ENCODE measurements at places on chromosomes 5 and 9.

DNA sequence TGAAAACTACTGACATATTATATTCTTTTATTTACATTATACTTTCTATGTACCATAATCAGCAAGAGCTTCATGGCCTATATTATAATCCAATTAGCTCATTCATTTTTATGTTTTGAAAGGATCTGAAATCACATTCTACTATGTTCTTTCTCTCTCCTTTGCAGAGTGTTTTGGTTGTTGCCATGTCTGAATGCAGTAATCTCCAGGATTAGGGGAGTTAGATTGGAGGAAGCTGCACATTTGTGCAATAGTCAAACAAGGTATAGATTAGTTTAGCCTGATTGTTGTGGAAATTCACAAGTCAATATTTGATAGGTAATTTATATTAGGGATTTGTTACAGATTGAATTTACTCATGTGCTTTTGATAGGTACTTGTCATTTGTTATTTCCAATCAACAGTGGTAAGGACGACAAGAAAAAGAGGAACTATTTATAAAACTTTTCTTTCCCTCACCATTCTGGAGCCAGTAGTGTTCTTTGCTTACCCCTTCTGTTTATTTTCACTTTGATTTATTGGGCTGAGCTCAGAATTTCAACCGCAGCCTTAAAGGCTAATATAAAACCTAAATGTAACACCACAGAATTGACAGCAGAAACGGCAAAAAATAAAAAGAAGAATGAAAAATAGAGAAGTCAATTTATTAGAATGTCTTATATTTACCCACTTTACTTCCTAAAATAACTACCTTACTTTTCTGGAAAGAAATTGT, 597.0 kb downstream of the CHSY3 start:
- no peak for DNase-seq

DNA sequence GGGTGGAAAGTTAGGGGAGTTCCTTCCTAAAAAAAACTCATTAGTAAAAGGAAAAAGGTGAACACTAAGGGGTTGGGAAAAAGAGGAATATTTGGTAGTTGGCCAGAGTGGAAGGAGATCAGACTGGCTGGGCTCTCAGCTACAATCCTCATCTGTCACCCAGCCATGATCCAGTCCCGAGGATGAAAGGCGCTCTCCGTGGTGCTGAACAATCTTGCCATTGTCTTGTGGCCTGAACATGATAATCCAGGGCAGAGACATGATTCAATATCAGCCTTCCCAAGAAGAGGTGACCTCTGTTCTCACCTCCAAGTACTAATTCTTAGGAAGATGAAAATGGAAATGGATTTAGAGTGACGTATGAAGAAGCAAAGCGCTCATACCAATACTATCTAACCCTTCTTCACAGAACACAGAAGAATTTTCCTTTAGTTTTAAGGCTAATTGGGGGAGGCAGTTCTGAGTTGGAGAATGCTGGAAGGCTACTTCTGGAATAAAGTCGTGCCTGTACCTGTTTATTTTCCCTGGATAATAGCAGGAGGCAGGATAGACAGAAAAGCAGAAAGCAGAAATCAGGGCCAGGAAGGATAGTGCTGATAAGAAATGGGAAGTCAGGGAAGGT, 36.6 kb upstream of the MYORG start:
- peak; percentile 31 for DNase-seq

DNA sequence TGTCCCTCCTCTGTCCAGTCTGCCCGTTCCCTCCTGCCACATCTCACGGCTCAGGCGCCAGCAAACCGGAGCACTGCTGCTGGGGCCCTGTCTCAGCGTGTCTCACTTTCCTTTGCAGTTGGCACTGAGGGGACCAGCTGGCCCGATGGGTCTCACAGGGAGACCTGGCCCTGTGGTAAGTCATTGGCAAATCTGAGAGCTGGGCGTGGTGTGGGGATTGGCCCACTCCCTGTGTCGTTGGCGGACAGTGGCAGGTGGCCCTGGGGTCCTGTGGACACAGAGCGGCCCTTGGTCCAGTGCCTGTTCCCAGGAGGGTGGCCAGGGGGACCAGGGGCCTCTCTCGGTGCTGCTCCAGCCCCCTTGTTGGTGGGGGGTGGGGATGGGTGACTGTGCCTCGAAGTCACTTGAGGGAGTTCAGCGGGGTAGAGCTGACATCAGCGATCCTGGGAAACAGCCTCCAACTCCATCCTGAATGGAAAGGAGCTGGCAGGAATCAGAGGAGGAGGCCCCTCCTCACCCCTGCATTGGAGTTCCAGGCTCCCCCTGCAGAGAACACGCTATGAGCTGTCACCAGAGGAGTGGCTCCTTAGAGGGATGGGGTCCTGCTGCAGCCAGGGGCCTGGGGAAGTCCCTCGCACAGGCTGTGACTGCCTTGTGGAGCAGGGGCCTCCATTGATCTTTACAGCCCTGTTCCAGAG, 111.0 kb downstream of the COL5A1 start:
- no peak for DNase-seq

DNA sequence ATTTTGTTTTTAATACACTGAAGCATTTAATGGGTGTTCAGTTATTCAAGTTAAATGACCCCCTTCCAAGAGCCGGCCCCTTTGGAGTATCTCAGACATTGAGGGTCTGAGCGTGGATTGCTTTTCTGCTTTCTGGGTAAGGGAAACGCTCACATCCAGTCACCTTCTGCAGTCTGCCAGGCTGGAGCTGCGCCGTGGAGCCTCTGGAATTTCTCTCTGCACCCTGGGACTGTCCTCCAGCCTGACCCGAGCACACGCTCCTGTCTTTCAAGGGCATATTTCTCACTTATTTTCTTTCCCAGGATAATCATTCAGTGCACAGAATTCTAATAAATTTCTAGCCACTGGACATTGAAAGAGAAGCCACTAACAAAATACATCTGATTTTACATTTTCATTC, 13.4 kb downstream of the FAM240B start:
- DNase-seq: no peak

DNA sequence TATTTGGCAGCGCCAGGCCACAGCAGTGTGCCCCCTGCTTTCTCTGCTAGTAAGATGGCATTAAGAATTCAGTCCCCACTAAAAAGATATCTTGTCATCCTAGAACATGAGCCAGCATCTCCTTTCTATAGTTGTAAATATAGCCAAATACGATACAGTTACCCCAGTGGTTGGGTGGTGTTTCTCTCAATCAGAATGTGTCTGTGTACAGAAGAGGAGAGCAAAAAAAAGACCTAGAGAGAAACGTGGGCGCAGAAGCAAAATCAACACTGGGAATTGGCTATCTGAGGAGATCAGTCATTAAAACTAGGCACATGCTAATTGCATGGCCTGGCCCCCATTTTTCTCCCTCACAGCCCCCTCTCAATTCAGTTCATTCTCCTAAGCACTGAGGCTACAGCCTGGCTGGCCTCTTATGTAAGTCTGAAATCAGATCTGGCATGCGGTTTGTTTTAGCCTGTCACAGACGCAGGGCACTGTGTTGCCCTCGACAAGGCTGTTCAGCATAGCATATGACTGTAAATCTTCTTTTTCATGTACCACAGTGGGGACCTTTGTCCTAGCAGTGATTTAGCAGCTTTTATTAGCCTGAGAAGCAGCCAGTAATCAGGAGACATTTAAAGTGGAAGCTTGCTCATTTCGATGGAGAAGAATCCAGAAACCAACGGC, 57.8 kb downstream of the RORB start:
- DNase-seq: no peak

DNA sequence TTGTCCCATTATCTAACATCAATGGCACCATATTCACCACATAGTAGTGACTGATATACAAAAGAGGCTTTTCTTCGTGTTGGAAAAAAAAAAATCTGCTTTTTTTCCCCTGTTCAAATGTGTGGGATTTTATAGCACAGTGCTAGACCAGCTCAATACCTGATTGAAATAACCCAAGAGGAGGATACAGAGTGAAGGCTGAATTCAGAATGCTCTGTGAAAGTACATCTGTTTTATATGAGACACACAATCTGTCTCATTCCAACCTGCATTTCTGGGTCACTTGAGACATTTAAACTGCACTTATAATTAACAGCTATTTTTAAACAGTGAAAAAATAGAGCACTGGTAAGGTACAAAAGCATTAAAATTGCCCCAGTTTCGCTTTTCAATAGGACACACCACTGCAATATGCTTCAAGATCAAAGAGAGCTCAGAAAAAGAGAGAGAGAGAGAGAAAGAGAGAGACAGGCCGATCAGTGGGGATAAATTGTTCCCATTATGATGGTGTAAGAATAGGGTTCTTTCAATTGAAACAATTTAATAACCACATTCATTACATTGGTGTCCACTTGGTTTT, 179.3 kb downstream of the NR2F1-AS1 start:
- DNase-seq: no peak

- peak; percentile 67 for DNase-seq
These were observed at the start of gene SH3RF2 for GRCh38 chr5:145936401-145937131. SH3RF2 (plus strand) TSS chr5:145936578; CDS start chr5:145937929, 1,351 bp downstream.

- DNase-seq: no peak
These were observed 45.3 kb upstream of the TMC1 start for GRCh38 chr9:72476100-72476499.

DNA sequence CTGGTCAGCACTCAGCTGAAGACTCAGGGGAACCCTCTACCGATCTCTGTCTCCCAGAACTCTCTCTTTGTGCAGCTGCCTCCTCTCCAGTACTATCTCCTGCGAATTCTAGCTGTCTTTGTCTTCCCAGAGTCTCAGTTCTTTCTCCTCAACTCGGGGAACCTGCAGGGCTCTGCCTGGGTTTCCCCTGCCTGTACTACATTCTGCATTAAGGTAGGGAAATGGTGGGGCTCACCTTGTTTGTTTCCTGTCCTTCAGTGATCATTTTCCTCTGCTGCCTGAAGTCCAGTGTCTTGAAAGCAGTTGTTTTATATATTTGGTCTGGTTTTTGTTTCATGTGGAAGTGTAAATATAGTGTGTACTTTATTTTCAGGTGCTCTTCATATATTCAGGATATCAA, 43.1 kb upstream of the IGFBPL1 start:
- no peak for DNase-seq

- DNase-seq: no peak
These were observed 881.1 kb upstream of the DMAC1 start for GRCh38 chr9:8680658-8681057.

GRCh38 chr5:59661954-59662615, 231.4 kb downstream of the PDE4D start:
- DNase-seq: peak; percentile 57

DNA sequence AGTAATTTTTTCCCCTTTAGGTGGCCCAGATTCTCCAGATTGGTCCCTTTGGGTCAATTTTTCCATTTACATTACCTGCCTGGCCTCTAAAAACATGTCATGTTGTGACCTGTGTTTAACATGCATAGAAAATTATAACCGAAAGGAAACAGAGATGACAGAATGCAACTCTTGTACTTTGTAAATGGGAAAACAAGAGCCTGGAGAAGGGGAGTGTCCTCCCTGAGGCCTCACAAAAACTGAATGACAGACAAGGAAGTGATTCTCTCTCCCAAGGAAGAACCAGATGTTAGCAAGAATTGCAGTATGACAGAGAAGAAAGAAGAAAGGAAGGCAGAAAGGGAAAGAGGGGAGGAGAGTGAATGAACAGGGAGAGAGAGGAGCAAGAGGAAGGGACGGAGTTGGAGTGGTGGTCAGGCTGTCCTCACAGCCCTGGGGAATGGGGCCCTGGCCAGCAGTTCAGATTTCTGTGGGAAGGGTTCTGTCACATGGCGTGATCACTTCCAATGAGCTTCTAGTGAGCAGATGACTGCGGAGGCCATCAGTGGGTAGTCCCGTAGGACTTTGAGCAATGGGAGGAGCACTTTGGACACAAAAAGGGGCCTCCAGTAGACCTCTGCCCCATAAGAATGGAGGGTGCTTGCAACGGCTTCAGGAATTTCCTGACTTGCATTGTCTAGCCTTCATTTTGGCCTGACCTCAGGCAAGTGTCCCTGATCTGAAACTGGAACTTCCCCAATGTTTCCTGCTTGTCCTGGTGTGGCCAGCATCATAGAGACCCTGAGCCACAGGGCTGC, 31.6 kb downstream of the ABLIM3 start:
- peak; percentile 96 for DNase-seq

GRCh38 chr9:138097501-138097991, 220.0 kb downstream of the CACNA1B start:
- DNase-seq: no peak

- no peak for DNase-seq
These were observed 28.3 kb upstream of the FRMPD1 start for GRCh38 chr9:37622462-37622861.

DNA sequence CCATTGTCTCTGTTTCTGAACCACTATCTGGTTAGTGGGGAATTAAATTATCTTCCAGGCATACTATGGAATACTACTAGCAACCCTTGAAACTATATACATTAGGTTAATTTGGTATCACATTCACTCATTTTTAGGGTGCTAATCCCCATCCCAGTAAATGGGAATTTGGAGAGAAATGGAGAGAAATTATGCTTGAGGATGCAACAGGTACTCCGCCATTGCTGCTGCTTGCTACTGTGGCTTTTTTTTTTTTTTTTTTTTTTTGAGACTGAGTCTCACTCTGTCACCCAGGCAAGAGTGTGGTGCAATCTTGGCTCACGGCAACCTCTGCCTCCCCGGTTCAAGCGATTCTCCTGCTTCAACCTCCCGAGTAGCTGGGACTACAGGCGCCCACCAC, 66.1 kb downstream of the AK8 start:
- DNase-seq: no peak

DNA sequence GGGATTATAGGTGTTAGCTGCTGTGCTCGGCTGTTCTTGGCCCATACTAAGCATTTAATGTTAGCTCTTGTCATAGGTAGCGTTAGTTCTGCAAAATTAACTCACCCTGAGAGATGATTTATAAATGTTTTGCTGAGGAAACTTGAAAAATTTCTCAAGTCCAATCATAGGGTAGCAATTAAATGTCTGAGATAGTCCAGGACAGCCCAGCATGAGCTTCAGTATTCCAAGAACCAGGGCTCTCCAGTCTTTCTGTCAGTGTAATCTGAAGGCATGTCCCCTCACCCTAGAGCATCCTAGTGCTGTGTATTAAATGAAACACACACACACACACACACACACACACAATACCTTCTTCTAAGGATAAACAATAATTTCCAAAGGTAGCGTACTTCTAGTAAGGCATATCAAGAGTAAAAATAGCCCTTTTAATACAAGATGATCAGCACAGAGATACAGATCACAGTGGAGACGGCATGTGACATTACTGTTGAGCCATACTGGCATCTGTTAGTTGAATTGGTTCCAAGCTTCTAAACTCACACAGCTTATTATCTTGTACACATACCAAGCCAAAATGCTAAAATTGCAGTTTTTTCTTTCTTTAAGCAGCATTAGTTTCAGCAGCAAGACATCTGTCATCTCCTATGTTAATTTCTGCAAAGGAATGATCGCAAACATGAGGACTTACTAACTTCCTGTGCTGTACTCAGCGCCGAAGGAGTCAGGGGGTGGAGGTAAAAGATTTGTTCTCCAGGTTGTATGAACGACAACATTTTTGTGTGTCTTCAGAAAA, 46.3 kb upstream of the JMY start:
- no peak for DNase-seq

DNA sequence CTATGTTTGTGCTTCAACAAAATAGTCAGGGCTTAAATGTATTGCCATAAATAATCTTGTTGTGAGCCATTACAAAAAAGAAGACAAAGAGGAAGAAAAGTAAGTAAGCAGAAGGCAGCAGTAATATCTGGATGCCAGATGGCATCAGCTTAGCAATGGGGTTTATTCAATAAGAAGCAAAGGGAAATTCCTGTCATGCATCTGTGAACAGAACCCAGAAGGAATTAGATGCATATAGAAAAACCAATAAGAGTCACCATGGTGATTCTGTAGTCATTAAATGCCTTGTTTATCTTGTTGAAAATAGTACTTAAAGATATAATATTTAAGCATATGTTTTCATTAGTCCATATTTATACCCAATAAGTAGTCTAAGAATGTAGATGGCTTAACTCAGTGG, 216.0 kb downstream of the ADAMTSL1 start:
- no peak for DNase-seq
